HT-29 (cell line): ENCODE measurements at places on chromosomes 11 and 22.

- no peak for DNase-seq
Observed at GRCh38 chr11:85281550-85281949, 345.6 kb downstream of the DLG2 start.

- DNase-seq: no peak
Observed at GRCh38 chr11:90493379-90493778, 270.5 kb upstream of the CHORDC1 start.

DNA sequence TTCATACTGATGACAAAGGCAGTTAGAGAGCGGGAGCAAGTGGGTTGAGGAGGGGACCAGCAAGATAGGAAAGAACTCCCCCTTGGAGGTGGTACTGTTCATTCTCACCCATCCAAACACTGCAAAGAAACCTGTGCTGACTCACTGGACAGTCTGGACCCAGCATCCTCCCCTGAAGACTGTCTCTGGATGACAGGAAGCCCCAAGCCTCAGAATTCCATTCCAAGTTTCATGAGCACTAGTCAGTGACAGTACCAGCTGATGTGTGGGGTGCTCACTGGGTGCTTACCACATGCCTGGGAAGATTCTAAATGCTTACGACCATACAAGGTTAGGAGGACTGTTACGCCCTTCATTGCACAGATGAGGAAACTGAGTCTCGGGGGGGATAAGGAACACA is 160.9 kb downstream of the IGLL1 start:
- DNase-seq: no peak

GRCh38 chr11:77502346-77502905 is 28.5 kb upstream of the PAK1 start:
- no peak for DNase-seq

DNA sequence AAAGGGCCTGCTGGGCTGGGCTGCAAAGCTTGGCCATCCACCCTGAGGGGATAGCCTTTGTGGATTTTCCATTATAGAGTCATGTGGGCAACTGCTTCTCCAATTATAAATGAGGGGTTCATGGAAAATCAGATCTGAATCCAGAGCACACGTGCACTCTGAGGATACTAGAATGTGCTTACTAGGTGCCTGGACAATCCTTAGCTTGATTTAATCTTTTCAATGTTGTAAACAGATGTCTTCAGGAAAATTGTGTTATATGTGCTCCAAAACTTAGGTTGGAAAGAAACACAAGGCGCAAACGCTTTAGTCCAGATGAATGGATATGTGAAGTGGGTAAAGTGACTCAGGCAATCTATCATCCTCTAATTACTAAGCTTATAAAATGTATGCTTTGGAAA is 92.0 kb downstream of the SLC17A6 start:
- no peak for DNase-seq
